IPS DF 6.9 (cell line): ENCODE measurements at places on chromosomes 7 and 10.

DNA sequence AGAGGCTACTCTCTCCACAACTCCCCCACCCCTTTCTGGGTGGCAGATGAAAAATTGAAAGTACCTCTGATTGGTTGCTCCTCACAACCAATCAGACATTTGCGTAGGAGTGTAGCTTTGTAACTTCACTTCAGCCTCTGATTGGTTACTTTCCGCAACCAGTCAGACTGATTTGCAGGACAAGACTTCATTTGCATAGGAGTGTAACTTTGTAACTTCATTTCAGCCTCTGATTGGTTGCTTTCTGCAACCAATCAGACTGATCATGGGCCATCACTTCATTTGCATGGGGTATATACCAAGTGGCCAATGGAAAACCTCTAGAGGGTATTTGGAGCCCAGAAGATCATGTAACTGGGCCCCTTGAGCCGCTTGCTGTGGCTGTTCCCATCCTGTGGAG is 25.6 kb downstream of the CDNF start:
- no peaks in the 10 kb centered on the region for H3K4me1 ChIP-seq
- H3K27me3 ChIP-seq = no peaks in the 10 kb centered on the region
- H3K36me3 ChIP-seq = no peaks in the 10 kb centered on the region
- no peak overlapping the region for H3K27ac ChIP-seq

DNA sequence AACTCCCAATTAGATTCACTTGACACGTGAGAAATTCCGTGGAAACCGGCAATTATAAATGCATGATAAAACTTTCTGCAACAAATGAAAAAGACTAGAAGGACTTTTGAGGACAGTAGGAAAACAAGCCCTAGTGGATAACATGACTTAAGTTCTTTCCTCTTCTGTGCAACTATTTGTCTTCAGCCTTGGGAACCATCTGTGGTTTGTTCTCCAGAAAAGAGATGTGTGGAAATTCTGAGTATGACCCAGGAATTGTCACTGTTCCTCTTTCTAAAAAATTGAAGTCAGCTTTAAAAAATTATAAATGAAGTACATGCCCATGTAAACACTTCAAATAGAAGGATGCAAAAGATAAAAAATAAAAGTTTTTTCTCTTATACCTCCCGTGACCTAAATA is 128.6 kb upstream of the SVIL start:
- DNase-seq = no peak
- no peaks in the 10 kb centered on the region for H3K4me1 ChIP-seq
- no peak overlapping the region for H3K4me3 ChIP-seq
- no peaks in the 10 kb centered on the region for H3K36me3 ChIP-seq
- no peaks in the 10 kb centered on the region for H3K27me3 ChIP-seq

GRCh38 chr10:93462881-93463280 is 19.3 kb downstream of the MYOF start:
- H3K36me3 ChIP-seq = no peaks in the 10 kb centered on the region
- no peak overlapping the region for H3K27ac ChIP-seq
- H3K4me1 ChIP-seq = no peaks in the 10 kb centered on the region

GRCh38 chr10:112151524-112152039 is 32.0 kb downstream of the GPAM start:
- DNase-seq = no peak
- no peak overlapping the region for H3K27ac ChIP-seq
- H3K4me3 ChIP-seq = no peak overlapping the region
- no peaks in the 10 kb centered on the region for H3K27me3 ChIP-seq

GRCh38 chr7:5495581-5496375 is 72.1 kb upstream of the TNRC18 start:
- no peaks in the 10 kb centered on the region for H3K27me3 ChIP-seq
- DNase-seq = no peak
- no peak overlapping the region for H3K4me3 ChIP-seq

GRCh38 chr7:118330388-118330787 is 105.9 kb downstream of the ANKRD7 start:
- H3K27me3 ChIP-seq = no peaks in the 10 kb centered on the region
- no peaks in the 10 kb centered on the region; the same call in 1 of the 2 replicates for H3K4me1 ChIP-seq
- no peak for DNase-seq
- no peak overlapping the region for H3K27ac ChIP-seq
- no peak overlapping the region for H3K4me3 ChIP-seq
- H3K36me3 ChIP-seq = no peaks in the 10 kb centered on the region

GRCh38 chr10:96310321-96310669 is 6.1 kb downstream of the DNTT start:
- H3K36me3 ChIP-seq = no peaks in the 10 kb centered on the region
- H3K27me3 ChIP-seq = no peaks in the 10 kb centered on the region
- H3K4me1 ChIP-seq = peaks cover 7% of the 10 kb centered on the region; the same call in 1 of the 2 replicates
- no peak overlapping the region for H3K27ac ChIP-seq

GRCh38 chr10:59578741-59579140 is 130.9 kb downstream of the SLC16A9 start:
- H3K4me1 ChIP-seq = no peaks in the 10 kb centered on the region
- no peak overlapping the region for H3K27ac ChIP-seq
- no peak for DNase-seq
- H3K36me3 ChIP-seq = no peaks in the 10 kb centered on the region
- no peaks in the 10 kb centered on the region for H3K27me3 ChIP-seq

GRCh38 chr10:113553149-113553548 is 296 bp downstream of the HABP2 start:
- H3K4me3 ChIP-seq = no peak overlapping the region
- no peaks in the 10 kb centered on the region for H3K36me3 ChIP-seq
- no peak for DNase-seq
- no peaks in the 10 kb centered on the region for H3K4me1 ChIP-seq

DNA sequence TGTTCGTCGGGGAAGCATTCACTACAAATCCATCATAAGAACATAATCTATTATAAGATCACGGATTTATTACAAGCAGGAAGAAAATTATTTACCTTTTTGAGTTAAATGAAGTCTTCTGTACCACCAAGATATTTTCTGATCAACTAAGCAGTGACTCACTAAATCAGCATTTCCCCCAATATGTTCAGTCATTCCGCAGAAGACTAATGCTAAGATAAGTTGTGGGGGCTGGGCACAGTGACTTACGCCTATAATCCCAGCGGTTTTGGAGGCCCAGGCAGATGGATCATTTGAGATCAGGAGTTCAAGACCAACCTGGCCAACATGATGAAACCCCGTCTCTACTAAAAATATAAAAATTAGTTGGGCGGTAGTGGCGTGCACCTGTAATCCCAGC is 144.2 kb upstream of the EGR2 start:
- DNase-seq = no peak
- H3K4me3 ChIP-seq = no peak overlapping the region
- no peaks in the 10 kb centered on the region for H3K36me3 ChIP-seq

DNA sequence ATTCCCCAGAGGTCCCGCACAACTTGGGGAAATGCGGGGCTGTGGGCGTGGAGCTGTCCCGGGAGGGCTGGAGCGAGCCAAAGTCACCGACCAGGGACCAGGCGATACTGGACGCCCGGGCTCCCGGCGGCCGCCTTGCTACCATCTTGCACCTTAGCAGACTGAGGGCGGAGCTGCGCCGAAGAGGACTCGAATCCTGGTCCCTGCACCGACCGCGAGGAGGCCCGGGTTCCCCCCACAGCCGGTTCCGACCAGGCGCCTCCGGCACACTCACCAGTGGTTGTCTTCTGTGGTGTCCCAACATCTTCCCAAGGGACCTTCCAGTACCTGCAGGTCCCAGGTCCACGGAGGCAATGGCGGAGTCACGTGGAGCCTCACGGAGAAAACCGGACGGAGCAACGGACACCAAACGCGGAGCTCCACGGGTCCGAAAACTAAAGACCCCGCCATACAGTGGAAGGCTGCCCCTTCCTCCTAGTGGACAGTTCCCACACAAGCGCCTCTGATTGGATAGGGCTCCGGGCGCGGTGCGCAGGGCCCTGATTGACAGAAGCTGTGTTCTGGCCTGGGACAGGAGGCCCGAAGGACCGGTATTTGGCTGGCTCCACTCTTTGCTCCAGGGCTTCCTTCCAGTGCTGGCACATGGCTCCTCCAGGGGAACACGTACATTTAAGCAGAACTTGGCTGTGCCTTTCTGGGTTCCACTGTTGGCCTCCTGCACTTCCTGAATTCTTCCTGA is 124.6 kb upstream of the ZNF479 start:
- H3K4me1 ChIP-seq = no peaks in the 10 kb centered on the region
- no peak overlapping the region for H3K4me3 ChIP-seq
- no peaks in the 10 kb centered on the region for H3K36me3 ChIP-seq
- H3K27ac ChIP-seq = no peak overlapping the region
- H3K27me3 ChIP-seq = no peaks in the 10 kb centered on the region

GRCh38 chr7:42662862-42663261 is 249.0 kb downstream of the C7orf25 start:
- H3K27me3 ChIP-seq = no peaks in the 10 kb centered on the region
- DNase-seq = no peak
- no peak overlapping the region for H3K4me3 ChIP-seq
- no peaks in the 10 kb centered on the region for H3K36me3 ChIP-seq
